ENCODE measurements at places on chromosomes 7 and 10.

DNA sequence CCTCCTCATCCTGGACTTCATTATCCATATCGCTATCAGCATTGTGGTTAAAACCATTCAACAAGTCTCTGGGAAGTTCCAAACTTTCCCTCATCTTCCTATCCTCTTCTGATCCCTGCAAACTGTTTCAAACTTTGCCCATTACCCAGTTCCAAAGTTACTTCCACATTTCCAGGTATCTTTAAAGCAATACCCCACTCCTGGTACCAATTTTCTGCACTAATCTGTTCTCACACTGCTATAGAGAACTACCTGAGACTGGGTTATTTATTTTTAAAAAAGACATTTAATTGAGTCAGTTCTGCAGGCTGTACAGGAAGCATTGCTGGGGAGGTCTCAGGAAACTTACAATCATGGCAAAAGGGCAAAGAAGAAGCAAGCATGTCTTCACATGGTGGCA, 147.3 kb downstream of the ARL4A start:
- no peak for DNase-seq

- no peak for DNase-seq
Measured at GRCh38 chr10:6062101-6062771, at the start of gene IL2RA. Gene IL2RA, minus strand, starts transcription at chr10:6062367. Its CDS starts 216 bp downstream, at chr10:6062151.

DNA sequence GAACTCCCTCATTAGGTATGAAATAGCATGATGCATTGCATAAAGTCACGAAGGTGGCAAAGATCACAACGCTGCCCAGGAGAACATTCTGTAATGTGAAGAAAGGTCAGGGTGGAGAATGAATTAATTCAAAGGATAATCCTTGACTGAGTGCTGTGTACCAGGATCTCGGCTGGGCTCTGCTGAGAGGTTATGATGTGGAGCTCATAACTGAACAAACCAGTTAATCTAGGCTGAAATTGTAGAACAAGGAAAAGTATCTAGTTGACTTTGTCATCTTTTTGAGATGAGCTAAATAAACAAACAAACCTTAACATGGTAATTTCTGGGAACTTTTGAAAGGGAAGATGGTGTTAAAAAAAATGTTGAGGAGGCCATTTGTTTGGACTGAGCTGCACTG, 6.1 kb downstream of the MSMB start:
- no peak for DNase-seq

DNA sequence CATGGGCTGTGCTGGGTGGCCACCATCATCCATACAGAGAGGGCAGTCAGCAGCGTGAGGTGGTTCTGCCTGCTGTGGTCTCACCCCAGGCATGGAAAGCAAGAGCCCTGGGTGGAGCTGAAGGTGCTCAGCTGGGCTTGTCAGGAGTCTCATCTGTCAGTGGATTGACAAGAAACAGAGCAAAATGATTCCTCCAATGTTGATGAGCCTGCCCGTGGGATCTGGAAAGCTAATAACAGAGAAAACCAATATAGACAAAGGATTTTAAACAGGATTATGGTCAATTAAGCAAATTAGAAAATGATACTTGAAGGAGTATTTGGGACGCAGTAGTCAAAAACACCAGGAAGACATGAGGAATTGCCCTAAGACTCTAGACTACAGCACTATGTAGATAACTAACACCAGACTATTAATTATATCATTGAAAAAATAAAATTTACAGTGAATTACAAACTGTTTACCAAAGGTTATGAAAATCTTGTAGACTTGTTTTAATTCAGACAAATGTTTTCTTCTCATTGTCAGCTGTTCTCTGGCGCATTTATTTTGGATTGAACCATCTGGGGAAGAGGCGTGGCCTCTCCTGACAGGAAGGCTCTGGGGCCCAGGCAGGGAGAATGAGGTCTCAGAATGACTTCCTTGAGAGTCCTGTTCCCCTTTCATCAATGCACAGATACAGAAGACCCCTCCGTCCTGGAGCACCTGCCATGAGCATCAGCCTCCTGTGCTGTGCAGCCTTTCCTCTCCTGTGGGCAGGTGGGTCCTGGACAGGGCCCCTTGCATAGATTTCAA, 211.2 kb upstream of the PRSS58 start:
- DNase-seq = no peak

- DNase-seq = no peak
Measured at GRCh38 chr10:42939237-42939636, 137.6 kb upstream of the RET start.

GRCh38 chr7:95691464-95691863, 80.9 kb upstream of the DYNC1I1 start:
- DNase-seq = no peak

DNA sequence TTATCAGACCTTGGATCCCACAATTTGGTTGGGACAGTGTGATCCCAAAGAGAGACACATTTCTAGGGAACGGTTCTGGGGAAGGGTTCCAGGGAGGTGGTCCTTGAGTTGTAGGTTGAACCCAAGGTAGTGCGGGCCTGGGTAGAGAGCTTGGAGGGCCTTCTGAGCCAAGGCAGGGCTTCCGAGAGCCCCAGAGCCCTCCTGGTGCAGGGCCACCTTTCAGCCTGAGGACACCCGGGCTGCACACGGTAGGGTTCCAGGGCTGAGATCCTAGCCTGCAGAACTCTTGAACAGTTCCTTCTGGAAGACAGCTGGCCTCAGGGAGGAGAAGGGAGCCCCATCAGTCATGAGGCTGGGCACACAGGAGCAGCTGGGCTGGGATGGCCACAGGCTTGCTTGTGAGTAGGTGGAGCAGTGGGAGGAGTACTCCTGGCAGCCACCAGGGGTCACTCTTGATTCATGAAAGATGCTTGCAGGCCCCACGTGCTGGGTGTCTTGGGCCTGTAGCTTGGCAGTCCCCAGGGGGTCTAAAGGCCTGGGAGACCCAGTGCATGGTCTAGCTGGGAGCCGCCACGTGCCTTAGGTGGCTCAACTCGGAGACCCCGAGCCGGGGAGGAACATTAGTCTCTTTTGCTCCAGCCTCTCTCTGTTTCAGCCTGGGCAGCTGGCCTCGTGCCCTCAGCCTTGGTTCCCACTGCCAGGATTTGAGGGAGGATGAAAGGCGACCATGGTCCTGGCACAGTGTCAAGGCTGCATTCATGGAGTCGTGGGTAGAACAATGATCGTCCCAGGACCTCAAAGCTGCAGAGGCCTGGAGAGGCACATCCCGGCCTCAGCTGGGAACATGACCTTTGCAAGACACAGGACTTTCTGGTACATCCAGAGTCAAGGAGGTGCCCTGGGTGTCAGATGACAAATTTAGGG, 381.6 kb downstream of the TYW1 start:
- DNase-seq = no peak

- DNase-seq = no peak
Measured at GRCh38 chr10:102678842-102679289, 34.6 kb downstream of the TRIM8 start.

All from cortex of kidney (tissue), 1 donor.